ENCODE measurements at places on chromosomes 6 and 20.

DNA sequence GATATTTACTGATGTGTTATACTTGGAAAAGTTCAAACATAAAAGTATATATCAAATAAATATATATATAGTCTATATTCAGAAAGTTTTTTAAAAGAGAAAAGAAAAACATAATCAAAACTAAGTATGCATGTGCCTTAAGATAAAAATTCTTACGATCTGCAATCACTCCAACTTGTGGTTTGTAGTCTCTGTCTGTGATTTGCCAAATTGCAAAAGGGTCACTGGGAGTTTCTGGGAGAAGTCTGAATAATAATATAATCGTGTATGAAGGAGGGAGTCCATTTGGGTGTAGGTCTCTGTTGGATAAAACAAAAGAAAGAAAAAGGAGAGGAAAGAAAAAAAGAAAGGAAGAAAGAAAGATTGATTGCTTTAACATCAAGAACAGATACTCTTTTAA is 92.4 kb downstream of the COL12A1 start:
- no peak for DNase-seq

GRCh38 chr20:6671829-6672228 is 95.7 kb upstream of the BMP2 start:
- DNase-seq, result no peak

DNA sequence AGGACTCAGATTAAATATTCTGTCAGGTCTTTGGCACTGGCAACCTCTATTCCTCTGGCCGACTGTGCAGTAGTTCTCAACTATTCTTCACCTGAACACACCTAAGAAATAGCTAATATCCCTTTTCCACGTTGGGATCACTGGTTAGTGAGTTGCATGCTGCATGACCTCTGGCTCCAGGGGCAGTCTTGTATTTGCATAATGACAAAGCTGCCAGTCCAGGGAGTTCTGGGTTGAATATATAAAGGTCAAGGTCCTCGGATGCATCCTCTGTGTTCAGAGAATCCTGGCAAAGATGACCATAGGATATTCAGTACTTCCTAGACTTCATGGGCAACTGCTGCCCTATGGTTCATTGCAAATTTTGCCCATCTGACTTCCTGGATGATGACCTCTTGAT is 131.2 kb downstream of the DNAH8 start:
- no peak for DNase-seq

DNA sequence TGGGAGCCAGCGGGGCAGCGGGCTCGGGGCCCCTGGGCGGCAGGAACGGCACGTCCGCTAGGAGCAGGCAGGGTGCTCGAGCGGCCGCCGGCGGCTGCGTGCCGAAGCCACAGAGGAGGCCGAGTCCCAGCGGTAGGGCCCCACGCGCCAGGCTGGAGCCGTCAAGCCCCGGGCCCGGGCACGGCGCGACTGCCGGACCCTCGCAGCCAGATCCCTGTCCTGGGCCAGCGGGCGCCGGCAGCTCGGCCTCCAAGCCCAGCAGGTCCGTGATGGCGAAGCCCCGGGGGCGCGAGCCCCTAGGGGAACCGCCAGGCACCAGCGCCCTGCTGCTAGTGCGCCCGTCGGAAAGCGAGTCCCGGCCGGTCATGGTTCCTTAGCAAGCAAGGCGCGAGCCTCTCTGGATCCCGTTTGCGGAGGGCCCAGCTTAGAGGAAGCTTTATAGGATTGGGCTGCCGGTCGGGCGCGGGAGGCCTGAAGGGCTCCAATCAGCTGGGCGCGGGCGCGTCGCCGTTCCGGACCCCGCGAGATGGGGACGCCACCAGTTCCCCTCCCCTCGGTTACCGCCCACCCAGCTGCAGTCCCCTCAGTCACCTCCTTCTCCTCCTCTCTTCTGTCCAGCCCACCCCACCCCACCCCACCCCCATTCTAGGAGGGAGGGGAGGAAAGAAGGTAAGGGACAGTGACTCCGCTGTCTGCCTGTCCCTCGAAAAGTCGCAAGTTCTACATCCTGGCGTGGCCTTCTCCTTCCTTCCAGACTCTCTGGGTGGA is at the start of gene VSX1:
Gene VSX1 (minus strand): TSS at position 412 of the 768 bp plus-strand sequence. CDS start 45 bp downstream, at position 367.
- no peak for DNase-seq

DNA sequence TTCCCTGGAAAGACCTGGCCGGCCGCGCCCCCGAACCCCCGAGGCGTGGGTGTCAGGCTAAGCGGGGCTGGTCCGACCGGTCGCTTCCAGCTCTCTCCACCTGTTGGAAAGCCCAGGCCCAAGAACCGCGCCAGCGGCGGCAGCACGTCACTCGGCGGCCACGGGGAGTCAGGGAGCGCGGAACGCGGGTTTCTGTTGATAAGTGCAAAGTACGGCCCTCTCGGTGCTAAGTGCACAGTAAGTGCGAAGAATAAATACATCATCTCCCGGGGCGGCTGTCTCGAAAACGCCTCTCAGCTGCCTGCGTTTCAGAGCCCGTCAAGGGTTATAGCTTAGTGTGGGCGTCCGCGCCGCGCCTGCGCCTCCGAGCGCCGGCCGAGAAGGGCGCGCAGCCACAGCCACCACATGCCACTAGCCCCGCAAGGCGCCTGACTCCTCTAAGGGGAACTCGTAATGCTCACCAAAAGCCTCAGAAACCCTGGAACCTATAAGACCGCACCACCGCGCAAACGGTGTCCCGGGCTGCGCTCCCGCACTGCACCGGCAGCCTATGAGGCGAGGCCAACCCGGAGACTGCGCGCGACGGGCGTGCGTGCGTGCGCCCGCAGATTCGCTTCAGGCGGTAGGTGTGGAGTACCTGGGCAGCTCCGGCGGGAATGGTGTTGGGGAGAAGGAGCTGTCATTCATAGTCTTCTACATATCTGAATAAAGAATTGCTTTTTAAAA is 9.2 kb upstream of the TBX18 start:
- no peak for DNase-seq

- DNase-seq, result peak; percentile 16
Measured at GRCh38 chr6:44655412-44656342, 268.2 kb downstream of the CDC5L start.

GRCh38 chr6:151352410-151353396 is 38.7 kb downstream of the ZBTB2 start:
- DNase-seq, result no peak

- DNase-seq, result no peak
Measured at GRCh38 chr20:8749101-8749500, 319.8 kb upstream of the PLCB4 start.

GRCh38 chr6:37554480-37554819 is 54.8 kb upstream of the CCDC167 start:
- no peak for DNase-seq

GRCh38 chr6:40822619-40823018 is 216.4 kb downstream of the UNC5CL start:
- DNase-seq, result no peak

DNA sequence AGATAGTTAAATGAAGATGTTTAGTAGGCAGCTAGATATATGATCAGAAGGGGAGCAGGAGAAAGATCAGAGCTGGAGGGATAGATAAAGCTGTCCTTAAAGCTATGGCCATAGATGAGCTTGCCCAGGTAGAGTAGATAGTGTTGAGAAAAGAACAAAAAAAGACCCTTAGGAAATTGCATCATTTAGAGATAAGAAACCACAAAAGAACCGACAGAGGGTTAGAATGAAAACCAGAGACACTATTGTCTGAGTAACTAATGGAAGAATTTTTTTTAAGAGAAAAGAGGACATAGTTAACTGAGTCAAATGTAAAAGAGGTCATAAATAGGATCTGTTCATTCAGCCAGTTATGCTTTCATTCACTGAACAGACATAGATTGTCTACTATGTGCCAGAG is 101.8 kb downstream of the TNFAIP3 start:
- DNase-seq, result no peak

GRCh38 chr20:12306107-12306506 is 388.4 kb downstream of the BTBD3 start:
- no peak for DNase-seq

GRCh38 chr6:166075925-166076324 is 91.7 kb downstream of the TBXT start:
- DNase-seq, result no peak

DNA sequence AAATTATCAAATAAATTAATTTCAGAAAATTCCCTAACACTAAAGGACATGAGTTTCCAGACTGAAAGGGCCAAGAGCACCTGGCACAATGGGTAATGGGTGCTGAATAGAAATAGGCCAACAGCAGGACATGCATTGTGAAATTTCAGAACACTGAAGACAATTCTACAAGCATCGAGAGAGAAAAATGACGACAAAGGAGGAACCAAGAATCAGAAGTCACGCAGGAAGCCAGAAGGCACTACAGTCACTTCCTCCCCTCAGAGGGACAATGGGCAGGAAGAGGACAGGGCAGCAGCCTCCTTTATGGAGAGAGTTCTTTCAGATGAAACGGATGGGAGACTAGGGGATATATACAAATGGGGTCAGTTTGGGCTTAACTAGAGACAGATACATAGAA is 29.6 kb downstream of the PCNA start:
- no peak for DNase-seq

- no peak for DNase-seq
Measured at GRCh38 chr6:163387317-163387716, 27.2 kb upstream of the QKI start.

DNA sequence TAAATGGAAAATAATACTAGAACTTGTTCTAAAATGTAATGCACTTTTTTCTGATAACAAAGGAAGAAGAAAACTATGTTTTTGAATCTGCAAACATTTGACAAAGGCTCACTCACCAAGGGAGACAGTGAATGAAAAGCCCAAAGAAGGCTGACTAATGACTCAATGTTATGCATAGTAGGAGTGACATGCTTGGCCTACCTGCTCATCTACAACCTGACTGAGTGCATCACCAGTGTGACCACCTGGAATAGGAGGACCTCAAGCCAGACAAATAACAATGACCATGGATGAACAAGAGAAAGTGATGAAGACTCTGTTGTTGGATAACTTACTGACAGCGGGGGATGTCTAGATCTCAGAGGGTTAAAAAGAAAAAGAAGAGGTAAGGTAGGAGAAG is 157.2 kb downstream of the SIM1 start:
- no peak for DNase-seq

DNA sequence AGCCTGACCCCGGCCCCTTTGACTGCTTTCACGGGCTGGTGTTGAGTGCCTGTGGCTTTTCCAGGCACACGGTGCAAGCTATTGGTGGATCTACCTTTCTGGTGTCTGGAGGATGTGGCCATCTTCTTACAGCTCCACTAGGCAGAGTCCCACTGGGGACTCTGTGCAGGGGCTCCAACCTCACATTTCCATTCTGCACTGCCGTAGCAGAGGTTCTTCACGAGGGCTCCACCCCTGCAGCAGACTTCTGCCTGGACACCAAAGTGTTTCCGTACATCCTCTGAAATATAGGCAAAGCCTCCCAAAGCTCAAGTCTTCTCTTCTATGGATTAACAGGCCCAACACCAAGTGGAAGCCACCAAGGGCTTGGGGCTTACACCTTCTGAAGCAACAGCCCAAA is 691.5 kb upstream of the POU3F2 start:
- no peak for DNase-seq

DNA sequence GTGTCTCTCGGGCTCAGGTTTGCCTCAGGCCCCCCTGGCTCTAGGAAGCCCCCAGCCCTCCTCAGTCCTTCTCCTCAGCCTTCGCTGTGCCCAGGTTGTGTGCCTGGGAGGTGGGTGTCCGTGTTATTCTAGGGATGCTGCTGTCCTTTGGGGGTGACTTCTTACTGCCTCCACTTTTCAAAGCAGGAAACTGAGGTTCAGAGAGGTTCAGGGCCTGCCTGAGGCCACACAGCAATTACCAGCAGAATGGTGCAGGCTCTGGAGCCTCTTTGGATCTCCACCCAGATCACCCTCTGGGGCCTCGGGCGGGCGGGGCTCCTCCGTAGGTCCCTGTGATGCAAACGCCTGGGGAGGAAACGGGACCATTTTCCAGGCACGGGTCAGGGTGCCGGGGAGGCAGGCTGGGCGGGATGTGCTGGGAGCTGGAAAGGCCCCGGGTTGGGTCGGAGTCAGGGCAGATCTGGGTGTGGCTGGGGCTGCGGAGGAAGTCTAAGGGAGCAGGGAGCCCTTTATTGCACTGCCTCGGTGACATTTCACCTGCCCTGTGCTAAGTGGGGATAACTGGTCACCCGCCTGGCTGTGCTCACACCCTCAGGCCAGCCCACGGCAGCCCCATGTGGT is 23.2 kb downstream of the GATA5 start:
- DNase-seq, result no peak

GRCh38 chr6:34447910-34448309 is 18.0 kb upstream of the PACSIN1 start:
- DNase-seq, result no peak

DNA sequence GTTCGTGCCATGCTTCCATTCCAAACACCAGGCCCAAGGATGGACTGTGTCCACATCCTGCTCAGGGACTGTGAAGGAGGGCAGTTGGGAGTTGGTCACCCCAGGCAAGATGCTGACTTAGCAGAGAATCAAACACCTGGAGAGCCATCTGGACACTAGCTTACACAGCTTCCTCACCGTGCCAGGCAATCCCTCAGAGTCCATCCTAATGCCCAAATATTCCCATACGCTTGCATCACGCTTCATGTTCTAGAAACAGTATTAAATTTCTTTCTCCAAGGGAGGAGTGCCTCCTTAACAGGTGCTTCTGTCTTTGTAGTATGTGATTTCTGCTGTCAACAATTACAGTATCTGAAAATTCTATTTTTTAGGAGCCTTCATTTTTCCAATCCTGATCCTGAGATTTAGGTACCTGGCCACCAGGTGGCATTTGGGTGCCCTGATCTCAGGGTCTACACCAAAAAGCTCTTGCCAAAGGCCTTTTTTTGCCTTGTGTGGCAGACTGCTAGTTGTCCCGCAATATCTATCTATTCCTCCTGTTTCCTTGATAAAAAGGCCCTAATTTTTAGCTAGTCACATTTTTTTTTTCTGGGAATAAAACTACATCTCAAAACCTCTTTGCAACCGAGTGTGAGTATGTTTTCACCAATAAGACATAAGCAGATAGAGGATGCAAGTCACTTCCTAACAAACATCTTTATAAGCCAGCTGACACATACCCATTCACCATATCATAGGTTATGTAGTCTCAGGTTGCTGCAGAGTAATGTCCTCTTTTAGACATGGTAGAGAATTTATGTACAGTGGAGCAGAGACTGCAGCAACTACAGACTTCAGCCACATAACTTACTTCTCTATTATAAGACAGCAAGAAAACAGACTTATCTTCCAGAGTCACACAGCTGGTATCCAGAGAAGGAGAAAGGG is 85.0 kb downstream of the PREP start:
- DNase-seq, result no peak

DNA sequence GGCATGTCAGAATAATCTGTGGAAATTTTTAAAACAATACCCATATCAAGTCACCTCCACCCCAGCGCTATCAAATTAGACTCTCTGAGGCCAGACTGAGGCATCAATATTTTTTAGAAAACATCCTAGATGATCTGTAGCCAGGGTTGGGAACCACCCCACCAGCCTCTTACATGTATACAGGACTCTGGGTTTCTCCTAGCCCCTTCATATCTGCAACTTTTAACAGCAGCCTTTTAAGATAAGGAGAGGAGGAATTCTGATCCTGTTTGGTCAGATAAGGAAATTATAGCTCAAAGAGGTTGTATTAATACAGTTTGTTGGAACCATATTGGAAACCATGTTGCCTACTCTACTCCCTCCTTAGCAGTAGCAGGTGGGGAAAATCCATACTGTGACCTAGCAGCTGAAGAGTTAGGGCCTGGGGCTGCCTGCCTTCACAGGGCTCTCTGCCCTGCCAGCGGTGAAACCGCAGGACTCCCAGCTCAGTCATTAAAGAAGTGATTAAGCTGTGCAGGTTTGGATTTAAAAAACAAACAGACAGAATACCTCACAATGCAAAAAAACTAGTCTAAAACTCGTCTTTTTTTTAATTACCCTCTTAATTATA is 30.0 kb downstream of the BRPF3 start:
- DNase-seq, result peak; percentile 34
